ENCODE measurements at places on chromosomes 16 and 17. TPM values are rescaled to one million over a fixed set of nuclear protein-coding genes. Genes with fewer than 3 reads are reported as not detected.

GRCh38 chr17:33725675-33726271, 432.7 kb upstream of the ASIC2 start:
- DNase-seq, result no peak

GRCh38 chr16:57413733-57414132, 9.2 kb downstream of the CCL17 start:
- no peak for DNase-seq

DNA sequence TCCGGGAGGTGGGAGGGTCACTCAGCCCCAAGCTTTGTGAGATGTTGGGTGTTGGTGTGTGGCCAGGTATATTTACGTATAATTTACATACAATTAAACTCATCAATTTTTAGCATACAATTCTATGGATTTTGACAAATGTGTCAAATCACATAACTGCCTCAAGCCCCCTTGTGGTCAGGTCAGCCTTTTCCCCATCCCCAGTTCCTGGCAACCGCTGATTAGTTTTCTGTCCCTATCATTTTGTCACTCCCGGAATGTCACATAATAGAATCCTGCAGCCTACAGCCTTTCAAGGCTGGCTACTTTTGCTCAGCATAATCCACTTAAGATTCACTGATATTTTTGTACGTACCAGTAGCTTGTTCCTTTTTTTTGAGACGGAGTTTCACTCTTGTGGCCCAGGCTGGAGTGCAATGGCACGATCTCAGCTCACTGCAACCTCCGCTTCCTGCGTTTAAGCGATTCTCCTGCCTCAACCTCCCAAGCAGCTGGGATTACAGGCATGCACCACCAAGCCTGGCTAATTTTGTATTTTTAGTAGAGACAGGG, 19.3 kb upstream of the RAI1 start:
- DNase-seq, result no peak

DNA sequence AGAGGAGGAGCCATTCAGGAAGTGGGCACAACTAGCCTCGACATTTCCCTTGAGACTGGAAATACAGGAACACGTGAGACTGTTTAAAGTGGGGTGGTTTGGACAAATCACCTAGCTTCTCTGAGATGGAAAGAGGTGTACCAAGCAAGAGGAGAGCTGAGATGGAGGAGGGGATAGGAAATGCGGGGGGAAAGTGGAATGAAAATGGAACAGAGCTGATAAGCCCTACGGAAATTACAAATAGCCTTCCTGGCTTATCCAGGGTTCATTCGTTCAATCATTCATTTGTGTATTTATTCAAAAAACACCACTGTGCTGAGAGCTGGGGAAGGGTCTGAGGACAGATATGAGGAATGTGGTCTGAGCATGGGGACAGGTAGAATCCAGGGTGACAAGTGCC, 64.1 kb downstream of the ASIC2 start:
- DNase-seq, result no peak

DNA sequence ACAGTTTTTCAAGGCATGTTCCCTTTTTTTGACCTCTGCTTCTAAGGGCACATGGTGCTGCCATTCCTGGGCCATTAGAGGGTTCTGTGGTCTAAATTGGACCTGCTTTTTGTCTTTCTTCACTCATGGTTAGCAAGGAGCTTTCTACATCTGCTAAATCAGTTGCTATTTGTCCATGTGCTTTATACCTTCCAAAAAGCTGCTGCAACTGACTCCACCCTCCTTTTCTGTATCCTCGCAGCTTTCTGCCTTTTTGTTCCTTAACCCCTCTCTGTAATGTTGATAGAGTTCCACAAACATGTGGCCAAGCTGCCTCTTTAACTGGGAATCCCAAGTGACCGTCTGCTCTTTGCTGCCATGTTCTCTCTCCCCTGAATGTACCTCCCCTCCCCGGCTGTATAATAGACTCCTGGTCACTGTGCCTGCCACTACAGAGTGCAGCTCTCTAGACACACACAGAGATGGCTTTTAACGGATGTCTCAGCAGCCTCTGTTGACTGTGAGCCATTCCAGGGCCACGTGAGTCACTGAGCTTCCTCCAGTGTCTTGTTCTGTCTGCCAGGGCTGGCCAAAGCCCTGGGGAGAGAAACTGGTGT, 57.4 kb upstream of the TEKT3 start:
- no peak for DNase-seq

Gene HOXB7
- 7.2 TPM for total RNA-seq
